ENCODE measurements at places on chromosomes 5 and 9.

DNA sequence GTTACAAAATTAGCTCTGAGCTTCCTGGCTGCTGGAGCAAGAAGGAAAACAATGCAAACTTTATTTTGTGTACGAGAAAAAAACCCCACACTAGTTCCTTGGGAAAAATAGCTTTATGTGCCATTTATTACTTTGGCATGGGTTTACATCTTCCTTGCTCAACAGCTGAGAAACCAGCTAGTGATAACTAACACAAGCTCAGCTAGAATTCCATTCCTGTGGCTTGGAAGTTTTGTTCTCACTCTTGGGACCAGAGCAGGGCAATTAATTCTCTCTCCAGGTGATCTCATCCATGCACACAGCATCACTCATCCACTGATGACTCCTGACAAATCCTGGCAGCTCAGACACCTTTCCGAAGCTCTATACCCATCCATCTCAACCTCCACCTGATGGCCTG is 104.1 kb downstream of the CRB2 start:
- no peak for DNase-seq

- no peak for DNase-seq
Measured at GRCh38 chr5:136729901-136730355, 364.6 kb upstream of the TRPC7 start.

DNA sequence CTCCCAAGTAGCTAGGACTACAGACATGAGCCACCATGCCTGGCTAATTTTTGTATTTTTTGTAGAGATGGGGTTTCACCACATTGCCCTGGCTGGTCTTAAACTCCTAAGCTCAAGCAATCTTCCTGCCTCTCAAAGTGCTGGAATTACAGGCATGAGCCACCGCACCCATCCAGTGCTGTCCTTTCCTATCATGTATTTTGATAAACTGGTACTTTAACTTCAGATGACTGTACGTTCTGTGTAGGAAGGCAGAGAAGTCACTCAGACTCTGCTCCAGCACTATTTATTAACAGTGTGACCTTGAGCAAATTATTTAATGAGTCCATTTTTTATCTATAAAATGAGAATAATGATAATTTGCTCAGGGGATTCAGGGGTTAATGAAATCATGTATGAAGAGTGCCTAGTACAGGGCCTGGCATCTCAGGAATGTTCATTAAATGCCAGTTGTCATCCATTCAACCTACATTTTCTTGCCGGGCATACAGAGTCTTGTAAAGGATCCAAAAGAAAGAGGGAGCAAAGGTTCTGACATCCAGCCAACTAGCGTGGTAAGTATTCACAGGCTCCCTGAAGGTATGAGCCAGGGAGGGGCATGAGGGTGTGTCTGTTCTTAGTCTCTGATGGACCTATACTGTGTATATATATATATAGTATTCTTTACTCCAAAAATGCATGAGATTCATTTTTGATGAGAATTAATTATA is 201.9 kb downstream of the PBX3 start:
- no peak for DNase-seq

- no peak for DNase-seq
Measured at GRCh38 chr9:138050472-138051330, 173.1 kb downstream of the CACNA1B start.

GRCh38 chr5:3373391-3373790 is 222.2 kb upstream of the IRX1 start:
- DNase-seq: no peak

DNA sequence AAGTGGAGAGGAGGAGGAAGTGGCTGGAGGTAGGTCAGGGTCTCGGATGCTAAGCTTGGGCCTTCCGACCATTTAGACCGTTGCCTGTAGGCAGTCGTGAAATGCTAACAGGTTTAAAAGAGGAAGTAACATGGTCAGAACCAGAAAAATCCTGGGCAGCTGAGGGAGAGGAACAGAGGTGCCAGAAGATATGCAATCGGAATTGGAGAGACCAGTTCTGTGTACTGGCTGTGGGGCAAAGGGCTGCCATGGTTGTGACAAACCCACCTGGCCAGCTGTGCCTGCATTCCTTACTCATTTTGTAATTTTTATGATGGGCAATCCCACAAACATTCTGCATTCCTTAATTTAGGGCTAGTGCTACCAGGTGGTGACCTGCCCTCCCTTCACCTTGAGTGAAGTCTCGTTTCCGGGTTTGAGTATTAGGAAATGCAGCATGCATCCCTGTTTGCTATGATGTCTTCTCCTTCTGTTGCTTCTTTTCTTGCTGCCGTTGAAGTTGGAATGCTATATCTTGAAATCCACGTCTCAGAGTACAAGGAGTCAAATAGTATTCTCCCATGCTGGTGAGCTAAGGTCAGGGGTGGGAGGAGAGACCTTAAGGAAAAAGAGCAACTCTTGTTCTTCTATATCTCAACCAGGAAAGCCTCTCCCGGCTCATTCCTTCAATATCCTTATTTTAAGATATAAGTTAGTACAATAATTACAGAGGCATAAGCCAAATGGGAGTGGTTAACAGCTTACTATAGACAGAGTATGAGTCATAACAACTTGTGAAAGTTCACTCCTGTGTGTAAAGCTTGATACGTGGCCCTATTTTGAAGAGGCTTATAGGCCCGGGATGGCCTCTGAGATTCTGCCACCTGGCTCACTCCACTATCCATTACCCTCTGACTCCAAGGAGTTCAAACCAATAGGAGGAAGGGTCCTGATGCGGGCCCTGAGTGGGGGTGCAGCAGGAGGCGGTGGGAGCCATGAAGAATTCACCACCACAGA is 37.0 kb downstream of the B4GALT1 start:
- no peak for DNase-seq

- DNase-seq: no peak
Measured at GRCh38 chr9:79120941-79121340, 450.8 kb upstream of the TLE4 start.

GRCh38 chr5:133409210-133409674 is 203.1 kb downstream of the FSTL4 start:
- DNase-seq: no peak

GRCh38 chr9:14348373-14349145 is 34.6 kb upstream of the NFIB start:
- no peak for DNase-seq

DNA sequence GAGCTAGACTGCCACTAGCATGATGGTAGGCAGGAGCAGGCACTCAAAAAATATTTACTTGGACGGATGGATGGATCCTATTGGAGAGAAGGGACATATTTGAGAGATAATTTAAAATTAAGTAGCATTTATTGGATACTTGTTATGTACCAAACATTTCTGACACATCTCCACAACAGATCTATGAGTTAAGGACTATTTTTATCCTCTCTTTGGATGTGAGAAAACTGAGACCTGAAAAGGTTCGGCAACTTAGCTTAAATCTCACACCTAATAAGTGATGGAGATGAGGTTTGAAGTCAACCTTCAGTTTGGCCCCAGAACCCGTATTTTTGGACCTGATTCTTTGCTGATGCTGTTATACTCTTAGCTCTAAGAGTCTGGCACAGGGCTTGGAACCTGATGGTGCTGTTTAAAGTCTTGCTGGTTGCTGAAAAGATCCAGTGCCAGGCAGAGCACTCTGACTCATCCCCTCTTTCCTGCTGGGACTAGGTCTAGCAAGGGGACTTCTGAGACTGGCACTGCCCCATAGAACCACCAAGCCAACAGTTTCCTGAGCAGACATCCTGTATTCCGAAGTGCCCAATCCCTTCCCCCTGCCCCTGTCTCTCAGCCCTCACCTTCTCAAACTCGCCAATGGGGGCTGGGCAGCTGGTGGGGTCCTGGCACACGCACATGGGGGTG is 15.6 kb downstream of the SPARC start:
- no peak for DNase-seq

GRCh38 chr5:50751064-50751657 is 84.7 kb downstream of the PARP8 start:
- DNase-seq: no peak

DNA sequence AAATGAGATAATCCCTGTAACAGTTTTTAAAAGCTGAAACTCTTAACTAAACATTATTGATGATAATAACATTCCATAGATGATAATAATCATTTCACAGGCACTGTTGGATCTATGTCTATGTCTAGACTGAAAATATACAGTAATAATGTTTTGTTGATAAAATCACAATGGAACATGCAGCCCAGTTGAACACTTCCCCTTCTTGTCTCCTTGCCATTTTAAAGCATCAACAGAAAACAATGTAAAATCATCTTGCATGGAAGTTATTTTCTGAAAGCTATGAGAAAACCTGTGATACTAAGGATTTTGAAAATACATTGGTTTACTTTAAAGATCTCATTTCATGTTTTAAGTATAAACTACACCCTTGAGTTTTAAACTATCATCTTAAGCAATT is 1.9 kb downstream of the GAPT start:
- no peak for DNase-seq

- no peak for DNase-seq
Measured at GRCh38 chr5:86008293-86008692, 609.4 kb upstream of the COX7C start.

DNA sequence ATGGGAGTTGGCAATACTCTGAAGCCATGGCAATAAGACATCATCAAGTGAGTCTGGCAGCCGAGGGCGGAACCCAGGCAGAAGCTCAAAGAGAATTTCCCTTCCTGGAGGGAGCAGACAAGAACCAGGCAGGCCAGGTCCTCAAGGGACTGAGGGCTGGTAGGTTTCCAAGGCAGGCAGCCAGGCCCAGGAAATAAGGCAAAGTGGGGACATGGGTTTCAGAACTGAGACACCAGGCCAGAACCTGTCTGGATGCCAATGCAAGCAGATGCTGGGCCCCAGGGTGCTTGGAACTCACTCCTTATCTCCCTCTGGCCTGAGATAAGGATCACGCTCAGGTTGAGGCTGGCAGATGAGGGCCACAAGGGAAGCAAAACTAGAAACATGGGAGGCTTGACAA is 8.9 kb downstream of the TSSK1B start:
- DNase-seq: no peak

DNA sequence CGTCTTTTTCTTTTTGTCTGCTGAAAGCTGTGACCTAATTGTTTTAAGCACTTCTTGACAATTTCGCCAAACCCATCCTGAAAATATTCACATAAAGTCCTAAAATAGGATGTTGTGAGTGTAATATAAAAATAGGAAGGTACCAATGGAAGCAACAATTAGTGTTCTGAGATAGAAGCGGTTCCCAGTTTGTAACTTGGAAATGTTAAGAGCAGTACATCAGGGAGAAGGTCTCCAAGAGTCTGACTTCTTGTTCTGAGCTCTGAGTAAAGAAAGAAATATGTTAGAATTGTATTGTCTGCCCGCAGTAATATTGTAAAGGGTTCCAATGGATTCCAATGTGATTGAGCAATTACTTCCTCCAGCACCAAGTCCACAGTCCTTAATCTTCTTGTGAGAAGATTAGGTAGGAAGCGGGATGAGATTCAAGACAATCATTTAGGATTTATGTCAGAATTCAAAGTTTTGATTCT is 3.9 kb downstream of the VCAN start:
- DNase-seq: no peak

DNA sequence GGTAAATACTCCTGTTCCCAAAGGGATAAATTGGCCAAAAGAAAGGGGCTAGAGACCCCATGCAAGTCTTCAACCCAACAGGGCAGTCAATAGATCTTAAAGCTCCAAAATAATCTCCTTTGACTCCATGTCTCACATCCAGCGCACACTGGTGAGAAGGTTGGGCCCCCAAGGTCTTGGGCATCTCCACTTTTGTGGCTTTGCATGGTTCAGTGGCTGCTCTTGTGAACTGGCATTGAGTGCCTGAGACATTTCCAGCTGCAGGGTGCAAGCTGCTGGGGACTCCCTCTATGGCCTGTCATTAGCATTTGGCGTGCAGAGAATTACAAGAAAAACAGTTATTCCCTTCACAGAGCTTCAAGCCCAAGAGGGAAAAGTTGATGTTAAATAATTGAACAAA is 224.7 kb downstream of the MTRR start:
- no peak for DNase-seq

DNA sequence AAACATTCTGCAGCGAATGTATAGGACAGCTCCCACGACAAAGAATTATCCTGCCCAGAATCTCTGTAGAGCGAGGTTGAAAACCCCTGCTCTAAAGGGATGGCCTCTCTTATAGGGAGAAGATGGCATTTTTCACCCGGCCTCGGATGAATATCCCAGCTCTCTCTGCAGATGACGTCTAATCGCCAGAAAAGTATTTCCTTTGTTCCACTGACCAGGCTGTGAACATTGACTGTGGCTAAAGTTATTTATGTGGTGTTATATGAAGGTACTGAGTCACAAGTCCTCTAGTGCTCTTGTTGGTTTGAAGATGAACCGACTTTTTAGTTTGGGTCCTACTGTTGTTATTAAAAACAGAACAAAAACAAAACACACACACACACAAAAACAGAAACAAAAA is 17.4 kb upstream of the RARS1 start:
- no peak for DNase-seq

DNA sequence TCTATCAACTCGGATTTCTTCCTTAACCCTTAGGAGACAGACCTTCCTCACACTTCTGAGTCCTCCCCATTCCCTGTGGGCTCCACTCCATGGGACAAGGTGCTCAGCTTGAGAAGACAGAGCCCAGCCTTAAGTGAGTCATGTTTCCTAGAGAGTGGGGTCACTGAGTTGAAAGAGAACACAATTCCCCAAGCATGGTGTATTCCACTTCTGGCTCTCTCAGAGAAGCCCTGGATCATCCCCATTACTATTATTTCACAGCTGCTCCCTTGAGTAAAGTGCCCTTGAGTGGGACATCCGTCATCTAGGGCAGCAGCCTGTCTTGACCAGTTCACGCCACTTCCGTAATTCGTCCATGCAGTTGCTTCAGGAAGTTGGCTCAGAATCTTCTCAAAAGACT is 604.8 kb downstream of the BNC2 start:
- no peak for DNase-seq

DNA sequence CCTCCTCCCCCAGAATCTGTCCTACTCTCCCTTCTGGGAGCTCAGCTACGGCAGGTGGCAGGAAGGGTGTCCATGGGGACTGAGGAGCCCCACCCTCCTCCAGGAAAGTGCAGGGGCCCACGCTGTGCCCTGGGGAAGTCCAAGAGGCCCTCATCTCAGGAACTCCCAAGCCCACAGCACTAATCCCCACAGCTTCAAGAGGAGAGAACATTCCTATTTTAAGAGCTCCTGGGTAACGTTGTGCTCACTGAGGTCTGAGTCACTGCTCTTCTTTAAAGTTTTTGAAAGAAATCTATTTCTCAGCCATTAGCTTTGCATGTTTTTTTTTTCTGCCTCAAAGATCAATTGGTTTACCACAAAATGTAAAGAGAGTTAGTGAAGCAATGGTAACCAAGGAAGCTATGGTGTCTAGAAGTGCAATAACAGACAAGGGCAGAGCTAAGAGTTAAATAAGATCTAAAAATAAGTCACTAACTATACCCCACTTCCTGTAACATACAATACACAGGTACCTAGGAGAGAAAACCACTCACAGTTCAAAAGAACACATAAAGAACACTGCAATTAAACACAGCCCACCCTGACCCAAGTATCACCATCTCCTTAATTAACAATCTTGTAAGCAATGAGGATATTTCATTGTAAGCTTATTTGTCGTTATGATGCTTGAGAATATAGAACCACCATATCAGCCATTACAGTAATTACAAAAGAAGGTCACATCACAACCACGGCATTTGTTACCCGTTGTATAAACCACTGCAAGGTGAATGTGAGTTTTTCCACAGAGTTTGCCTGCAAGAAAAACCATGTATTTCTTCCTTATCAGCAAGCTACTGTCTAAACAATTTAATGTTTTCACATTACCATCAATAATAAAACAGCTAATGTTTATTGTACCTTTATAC is 382.3 kb upstream of the SLC30A5 start:
- DNase-seq: no peak
